Suppressor macrophage treated with lipopolysaccharide for 4 hours (primary cell): ENCODE measurements at places on chromosomes 12 and 14.

- DNase-seq, result no peak
These were observed 83.8 kb upstream of the HOXC13 start for GRCh38 chr12:53854701-53855316.

DNA sequence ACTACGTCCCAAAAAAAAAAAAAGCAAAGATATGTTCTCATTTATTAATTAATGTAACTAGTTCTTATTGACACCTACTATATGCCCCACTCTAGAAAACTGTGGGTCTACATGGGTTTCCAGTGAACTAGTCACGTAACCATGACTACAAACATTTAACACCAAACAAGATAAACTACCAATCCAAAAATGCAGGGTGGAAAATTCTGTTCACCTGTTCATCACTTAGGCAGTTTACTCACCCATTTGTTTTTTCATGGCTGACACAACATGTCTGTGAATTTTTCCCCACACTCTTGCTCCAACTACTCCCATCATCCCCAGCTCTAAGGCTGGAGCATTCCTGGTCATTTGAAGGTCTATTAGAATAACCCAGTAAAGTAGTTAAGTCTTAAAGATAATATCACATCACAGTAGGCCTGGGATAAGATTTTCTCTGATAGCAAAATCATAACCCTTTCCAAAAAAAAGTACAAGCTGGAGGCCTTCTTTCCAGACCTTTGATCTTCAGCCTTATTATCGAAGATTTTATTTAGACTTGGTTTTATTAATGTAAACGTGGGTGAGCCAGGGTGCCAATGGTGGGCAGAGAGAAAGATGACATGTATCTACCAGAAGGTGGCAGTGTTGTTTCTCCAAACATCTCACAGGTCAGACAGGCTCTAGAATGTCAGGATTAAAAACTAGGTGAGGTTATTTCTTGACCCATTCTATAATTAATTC is 61.6 kb upstream of the DAAM1 start:
- DNase-seq, result peak; percentile 73

GRCh38 chr12:43945983-43946382 is 110.1 kb downstream of the TMEM117 start:
- DNase-seq, result no peak

- no peak for DNase-seq
These were observed 83.9 kb downstream of the PIK3C2G start for GRCh38 chr12:18345021-18345735.

DNA sequence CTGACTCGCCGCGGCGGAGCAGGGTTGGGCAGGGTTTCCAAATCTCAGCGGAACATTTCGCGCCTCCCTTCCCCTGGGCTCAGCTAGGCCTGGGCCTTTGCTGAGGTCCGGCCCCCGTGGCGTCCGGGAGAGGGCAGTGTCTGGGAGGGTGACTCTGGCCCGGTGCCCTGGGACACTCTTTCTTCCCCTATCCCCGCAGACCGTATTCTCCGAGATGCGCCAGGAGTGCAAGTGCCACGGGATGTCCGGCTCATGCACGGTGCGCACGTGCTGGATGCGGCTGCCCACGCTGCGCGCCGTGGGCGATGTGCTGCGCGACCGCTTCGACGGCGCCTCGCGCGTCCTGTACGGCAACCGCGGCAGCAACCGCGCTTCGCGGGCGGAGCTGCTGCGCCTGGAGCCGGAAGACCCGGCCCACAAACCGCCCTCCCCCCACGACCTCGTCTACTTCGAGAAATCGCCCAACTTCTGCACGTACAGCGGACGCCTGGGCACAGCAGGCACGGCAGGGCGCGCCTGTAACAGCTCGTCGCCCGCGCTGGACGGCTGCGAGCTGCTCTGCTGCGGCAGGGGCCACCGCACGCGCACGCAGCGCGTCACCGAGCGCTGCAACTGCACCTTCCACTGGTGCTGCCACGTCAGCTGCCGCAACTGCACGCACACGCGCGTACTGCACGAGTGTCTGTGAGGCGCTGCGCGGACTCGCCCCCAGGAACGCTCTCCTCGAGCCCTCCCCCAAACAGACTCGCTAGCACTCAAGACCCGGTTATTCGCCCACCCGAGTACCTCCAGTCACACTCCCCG is 3.0 kb downstream of the WNT1 start:
- DNase-seq, result peak; percentile 60

GRCh38 chr12:113097716-113098440 is 37.7 kb downstream of the RASAL1 start:
- no peak for DNase-seq
